Activated T-helper 1 cell treated with anti-CD3 and anti-CD28 coated beads, Interleukin-2, amount 50 U/mL, for 16 hours (primary cell): ENCODE measurements at places on chromosomes 4 and X.

- no peak for DNase-seq
Observed at GRCh38 chr4:153233761-153234371, 29.6 kb downstream of the TRIM2 start.

GRCh38 chr4:158496030-158496741 lies 25.5 kb upstream of the RXFP1 start:
- no peak for DNase-seq

DNA sequence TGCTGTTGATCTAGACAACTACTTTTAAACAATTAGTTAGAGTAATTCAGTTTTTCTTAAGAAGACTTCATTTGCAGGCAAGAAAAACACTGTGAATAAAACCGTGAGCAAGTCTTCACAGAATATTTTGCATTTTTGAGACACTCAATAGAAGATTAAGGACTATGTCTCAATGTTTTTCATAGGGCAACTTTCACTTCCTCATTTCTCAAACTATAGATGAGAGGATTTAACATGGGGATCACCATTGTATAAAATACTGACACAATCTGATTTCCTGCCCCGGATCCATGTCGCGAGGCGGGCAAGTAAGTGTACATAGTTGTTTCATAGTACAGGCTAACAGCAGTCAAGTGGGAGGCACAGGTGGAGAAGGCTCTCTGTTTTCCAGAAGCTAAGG lies 108.8 kb upstream of the IGSF1 start:
- DNase-seq = no peak

- DNase-seq = no peak
Observed at GRCh38 chrX:16023790-16024734, 99.3 kb upstream of the GRPR start.

DNA sequence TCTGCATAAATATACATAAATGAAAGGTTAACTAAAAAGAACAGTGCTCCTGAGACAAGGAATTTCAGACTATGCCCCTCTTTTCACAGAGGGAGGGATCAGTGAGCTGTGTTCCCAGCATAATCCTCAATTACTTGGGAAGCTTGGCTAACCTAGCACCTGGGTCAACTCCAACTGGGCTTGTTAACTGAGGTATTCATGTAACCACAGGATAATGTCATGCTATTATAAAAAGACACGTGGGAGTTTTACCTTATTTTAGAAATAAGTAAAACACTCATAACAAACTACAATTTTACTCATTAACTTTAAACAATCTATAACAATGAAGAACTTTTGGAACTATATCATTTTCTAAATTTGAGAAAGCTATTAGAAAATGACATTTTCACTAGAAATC lies 48.6 kb downstream of the RPGR start:
- no peak for DNase-seq
